ENCODE measurements at places on chromosomes 13 and 19.

DNA sequence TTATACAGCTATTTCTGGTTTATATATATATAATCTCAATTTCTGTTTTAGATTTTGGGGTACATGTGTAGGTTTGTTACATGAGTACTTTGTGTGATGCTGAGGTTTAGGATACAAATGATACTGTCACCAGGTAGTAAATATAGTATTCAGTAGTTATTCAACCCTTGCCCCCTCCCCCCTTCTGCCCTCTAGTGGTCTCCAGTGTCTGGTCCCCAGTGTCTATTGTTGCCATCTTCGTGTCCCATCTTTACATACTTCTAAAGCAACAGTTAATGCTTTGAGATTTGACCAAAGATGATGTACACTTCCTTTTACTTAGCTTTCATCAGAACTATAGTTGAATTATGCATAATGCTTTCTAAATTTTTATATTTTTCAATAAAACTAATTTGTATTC, 1623.4 kb upstream of the PRR20A start:
- DNase-seq, result no peak

GRCh38 chr19:17079710-17080439, 4.3 kb downstream of the MYO9B start:
- DNase-seq, result peak; percentile 97

DNA sequence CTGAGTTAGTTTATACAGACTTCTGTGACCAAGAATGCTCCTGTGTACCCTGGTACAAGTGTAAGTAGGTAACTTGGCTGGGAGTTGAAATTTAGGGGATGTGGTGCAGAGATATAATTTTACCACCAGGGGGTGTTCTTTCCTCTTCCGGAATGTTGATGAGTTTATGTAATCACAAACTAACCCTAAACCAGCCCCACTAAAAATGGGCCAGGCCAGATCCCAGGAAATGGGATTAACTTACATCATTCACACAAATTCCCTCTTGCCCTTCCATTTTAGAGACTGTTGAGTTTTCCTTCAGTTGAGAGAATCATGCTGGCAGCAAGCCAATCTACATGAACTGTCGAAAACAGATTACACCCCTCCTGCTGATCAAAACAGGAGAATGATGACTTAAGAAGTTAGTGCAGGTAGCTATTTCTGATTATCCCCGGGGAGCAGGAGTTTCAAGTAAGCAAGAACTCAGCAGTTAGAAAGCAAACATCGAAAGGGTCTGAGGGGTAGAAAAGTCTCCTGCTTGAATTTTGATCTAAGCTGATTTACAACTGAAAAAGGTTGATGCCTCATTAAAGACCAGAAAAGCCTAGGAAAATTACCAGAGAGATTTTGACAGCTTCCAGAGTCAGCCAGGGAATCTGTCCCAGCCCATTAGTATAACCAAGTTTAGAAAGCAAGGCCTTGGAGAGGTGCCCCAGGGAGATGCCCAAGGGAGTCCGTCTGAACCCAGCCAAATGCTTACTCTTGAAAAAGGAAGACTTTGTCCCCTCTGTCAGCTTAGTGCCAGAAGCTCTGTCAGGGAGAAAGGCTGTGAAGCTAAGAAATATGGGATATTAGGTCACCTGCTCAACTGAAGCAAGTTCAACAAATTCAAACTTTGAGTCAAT, 32.3 kb upstream of the MED4 start:
- peak; percentile 83 for DNase-seq

DNA sequence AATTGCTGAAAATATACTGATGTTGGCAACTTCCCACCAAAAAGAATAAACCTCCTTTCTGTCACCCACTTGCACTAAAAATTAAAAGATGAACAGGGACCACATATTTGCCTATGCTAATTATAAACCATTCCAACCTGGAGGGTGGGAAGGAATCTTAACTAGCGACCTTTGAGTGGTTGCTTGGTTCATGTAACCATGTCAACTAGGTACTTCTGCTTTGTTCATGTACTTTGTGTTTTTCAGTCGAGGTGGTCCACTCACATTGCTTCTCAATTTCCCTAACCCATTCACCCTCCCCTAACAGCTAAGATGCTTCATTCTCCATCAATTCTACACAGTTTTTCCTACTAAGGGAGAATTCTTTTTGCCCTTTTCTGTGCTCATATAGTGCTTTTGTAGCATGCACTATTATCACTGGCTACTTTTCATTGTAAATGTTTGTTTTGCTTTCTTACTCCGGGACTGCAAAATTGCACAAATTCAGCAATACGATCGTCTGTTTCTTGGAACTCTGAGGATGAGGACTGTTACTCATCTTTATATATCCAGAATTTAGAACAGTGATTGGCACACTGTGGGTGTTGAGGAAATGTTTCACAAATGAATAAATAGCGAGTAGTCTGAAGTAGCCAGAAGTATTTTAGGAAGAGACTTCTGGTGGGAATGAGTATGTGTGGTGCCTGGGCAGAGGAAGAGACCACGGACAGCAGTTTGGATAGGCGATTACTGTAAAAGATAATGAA, 187.5 kb downstream of the GPC6 start:
- no peak for DNase-seq

- no peak for DNase-seq
These were observed 173.0 kb downstream of the KLF12 start for GRCh38 chr13:73961181-73961580.

GRCh38 chr13:46051968-46052318, 603 bp downstream of the ZC3H13 start:
- no peak for DNase-seq

DNA sequence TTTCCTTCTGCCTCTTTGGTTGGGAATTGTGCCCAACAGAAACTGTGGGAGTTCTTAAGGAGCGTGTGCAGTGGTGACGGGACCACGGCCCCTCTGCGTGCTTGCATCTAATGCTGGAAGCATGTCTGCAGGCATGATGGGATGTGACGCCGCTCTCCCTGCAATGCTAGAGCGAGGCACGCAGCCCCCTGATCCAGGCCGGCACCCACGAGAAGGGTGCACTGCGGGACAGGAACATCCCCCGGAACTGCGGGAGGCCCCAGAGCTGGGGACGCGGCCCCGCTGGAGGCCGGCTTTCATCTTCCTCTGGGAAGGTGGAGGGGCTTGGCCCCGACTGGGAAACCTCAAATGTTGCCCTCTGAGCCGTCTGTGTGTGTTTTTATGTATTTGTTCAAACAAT, 32.7 kb downstream of the TMEM255B start:
- DNase-seq, result no peak

DNA sequence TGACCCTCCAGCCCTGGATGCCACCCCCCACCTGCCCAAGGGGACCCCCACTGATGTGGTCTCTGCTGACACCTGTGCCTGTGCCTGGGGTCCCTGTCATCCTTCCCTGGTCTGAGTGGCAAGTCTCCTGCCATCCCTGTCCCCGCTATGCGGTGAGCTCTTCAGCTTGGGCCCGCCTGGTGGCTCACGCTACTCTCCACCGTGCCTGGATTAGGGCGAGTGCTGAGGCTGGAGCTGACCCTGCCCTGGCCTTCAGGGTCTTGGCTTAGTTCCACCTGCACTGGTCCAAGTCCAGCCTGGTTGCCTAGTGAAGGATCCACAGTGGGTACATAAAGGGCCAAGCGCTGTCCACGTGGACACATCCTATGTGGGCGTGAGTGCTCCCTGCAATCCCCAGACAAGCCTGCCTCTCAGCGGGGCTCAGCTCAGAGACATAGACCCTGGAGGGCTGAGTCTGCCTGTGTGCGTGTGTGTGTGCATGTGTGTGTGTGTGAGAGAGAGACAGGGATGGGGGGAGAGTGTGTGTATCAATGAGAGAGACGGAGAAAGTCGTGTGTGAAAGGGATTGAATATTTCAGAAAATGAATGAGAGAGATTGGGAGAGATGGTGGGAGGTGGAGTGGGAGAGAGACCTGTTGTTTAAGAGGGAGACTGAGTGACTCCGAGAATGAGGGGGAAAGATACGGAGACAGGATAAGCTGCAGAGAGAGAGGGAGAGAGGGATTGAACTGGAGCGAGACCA, 22.1 kb downstream of the WTIP start:
- no peak for DNase-seq

DNA sequence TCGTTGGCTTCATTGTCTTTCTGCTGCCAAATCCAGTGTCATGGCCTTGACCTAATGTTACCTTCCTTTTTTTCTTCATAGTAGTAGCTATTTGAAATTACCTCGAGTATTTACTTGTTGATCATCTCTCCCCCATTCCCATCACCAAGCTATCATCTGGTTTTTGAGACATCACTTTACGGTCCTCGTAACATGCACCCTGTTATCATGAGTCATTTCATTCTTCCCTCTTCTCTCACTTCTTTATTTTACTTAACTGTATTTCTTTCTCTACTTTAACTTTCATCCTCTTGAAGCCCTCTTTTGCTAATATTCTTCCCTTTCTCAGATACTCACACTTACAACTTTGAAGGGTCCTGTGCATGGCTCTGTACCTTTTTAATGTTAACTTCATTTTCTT, 31.8 kb downstream of the TPP2 start:
- no peak for DNase-seq

DNA sequence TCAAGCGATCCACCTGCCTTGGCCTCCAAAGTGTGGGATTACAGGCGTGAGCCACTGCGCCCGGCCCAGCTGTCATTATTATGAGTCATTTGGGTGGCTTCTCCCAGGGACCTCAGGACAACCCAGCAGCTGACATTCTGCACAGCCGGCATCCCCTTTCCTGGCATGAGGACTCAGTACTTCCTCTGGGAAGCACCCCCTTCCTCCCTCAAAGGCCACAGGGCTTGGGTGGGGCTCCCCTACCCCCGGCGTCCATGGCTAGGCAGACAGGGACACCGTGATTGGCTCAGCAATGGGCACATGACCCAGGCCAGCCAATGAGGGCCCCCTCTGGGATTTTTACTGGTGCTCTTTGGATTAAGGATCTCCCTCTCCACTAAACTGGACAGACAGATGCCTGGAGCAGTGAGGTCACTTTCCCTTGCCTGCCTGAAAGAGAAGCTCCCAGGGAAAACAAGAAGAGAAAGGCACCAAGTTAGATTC, 6.0 kb downstream of the KANK2 start:
- DNase-seq, result peak; percentile 85

GRCh38 chr13:30006246-30006645, 155.8 kb upstream of the UBL3 start:
- DNase-seq, result no peak

Data from lung microvascular endothelial cell (primary cell).